ENCODE measurements at places on chromosomes 5 and 9.
A peak's percentile ranks its signal among the peaks of the same experiment; 100 is the strongest.

- no peak for DNase-seq
Measured at GRCh38 chr5:114191441-114191840, 170.4 kb upstream of the KCNN2 start.

- DNase-seq = no peak
Measured at GRCh38 chr9:130954317-130954716, 15.3 kb upstream of the FIBCD1 start.

DNA sequence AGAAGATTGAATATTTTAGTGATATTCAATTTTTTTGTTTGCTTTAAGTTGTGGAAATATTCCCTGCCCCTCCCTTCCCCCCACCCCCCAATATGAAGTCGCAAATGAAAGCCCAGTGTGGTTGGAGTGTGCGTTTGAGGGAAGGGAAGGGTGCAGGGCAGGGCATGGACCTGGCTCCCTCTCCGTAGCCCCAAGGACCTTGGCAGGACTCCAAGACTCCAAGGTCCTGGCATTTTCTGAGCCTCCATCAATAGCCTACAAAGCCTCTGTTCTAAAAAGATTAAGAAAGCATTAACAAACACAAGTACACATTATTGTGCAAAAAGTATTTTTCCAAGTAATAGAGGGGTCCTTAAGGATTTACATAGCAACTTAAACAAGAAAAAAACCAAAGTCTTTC, 38.8 kb upstream of the PTPN3 start:
- no peak for DNase-seq

GRCh38 chr9:108562176-108562575, 293.6 kb downstream of the ACTL7B start:
- no peak for DNase-seq

- no peak for DNase-seq
Measured at GRCh38 chr9:132795511-132796303, 82.4 kb downstream of the AK8 start.

DNA sequence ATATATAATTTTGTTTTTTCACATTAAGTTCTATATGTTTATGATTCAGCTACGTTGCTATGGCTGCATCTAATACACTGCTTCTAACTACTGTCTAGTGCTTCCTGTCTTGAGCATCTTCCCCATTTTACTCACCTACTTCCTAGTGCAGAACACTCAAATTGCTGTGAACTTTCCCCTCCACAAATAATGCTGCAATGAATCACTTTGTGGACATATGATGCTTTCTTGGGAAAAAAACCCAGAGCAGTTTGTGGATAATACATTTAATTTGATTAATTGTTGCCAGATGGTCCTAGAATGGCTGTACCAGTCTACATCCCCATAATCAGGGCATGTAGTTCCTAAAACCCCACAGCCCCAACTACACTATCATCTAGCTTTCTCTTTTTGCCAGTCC, 18.5 kb downstream of the CD180 start:
- no peak for DNase-seq

DNA sequence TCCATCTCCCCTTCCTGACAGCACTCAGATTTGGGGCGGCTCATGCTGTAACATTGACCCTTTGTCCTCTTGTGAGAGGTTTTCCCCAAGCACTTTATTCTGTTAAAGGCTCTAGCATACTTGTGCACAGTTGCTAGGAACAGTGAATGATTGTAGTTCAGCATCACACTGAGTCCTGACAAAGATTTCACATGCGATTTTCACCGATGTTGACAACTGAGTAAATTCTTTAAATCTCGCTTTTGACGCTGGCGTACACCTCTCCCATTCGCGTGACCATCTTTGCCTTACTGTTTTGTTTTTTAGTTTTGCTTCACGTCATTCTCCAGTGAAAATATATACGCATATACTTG, 780 bp downstream of the CDC37L1 start:
- DNase-seq = no peak

GRCh38 chr5:130365956-130366355, 461.7 kb downstream of the CHSY3 start:
- DNase-seq = peak; percentile 3

DNA sequence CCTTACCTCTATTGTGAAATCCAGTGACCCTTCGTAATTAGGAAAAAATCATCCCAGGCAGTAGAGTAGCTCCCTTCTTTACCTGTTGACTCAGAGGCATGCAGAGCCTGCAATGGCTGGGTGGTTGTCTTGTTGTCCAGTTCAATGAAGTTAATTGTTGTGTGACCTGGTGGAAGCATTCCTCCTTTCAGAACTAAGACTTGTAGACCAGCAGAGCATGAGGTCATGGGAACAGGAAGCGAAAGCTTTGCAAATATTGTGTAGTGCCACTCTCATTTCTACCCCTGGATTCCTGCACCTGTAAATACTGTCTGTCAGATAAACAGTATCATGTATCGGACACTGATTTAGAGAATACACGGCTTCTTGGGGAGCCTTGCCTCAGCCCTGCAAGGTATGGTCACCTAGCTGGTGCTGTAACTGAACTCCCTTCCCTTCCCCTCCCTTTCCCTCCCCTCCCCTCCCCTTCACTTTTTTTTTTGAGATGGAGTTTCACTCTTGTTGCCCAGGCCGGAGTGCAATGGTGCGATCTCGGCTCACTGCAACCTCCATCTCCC, 5.7 kb upstream of the PRXL2C start:
- DNase-seq = no peak

DNA sequence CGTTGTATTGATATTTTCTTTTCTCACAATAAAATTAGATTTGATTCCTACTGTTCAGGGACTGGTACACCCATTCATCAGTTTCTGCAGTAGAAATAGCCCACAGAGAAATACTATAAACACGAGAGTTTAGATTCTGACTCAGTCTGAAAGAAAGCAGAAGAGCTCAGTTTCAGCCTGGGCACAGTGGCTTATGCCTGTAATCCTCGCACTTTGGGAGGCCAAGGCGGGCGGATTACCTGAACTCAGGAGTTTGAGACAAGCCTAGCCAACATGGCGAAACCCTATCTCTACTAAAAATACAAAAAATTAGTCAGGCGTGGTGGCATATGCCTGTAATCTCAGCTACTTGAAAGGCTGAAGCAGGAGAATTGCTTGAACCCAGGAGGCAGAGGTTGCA, 8.6 kb downstream of the ITK start:
- DNase-seq = no peak

- DNase-seq = peak; percentile 89
Measured at GRCh38 chr5:150595466-150596031, 44.9 kb upstream of the SYNPO start.

DNA sequence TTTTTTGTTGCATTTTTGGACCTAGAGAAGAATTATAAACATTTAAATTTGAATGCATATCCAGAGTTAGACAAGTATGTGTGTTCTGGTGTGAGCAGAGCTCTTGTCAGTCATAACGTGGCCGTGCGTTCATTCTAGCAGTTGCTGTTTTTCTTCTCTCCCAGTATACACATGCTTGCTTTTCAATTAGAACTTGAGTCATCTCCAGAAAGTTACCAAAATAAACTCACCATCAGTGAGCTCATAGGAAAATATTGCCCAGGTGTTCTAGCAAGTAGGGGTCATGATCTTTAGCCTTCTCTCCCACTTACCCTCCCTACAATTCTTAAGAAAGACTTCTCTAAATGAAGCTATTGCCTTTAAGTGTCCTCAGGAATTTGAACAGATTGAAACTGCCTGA, 247.5 kb upstream of the TUT7 start:
- DNase-seq = no peak

DNA sequence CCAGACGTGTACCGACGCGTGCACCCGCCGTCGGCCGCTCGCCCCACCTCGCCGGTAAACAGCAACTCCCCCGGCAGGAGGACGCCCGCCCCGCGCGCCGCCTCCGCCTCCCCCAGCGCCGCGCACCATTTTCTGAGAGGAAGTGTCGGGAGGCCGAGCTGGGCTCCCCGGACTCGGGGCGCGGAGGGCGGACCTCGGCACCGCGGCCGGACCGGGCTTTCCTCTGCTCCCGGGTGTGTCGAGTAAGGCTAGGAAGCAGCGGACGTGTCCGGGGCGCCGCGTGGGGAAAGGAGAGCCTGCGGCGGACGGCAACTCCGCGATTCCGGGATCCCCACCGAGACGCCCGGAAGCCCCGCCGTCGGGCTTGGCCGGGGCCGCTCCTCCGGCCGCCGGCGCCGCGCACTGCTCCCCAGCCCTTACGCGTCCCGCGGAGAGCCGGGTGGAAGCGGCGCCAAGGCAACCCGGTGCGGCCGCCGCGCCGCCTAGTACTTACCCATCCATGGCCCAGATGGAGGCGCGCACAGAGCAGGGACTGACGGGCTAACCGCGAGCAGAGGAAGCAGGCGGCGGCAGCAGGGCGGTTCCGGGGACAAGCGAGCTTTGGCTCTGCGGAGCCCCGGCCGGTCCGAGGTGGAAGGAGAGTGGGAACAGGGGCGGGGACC, at the start of gene PTBP3:
Gene PTBP3 (minus strand): TSS at position 643 of the 662 bp plus-strand sequence. CDS start 35,754 bp downstream, outside the sequence.
- DNase-seq = peak; percentile 19

DNA sequence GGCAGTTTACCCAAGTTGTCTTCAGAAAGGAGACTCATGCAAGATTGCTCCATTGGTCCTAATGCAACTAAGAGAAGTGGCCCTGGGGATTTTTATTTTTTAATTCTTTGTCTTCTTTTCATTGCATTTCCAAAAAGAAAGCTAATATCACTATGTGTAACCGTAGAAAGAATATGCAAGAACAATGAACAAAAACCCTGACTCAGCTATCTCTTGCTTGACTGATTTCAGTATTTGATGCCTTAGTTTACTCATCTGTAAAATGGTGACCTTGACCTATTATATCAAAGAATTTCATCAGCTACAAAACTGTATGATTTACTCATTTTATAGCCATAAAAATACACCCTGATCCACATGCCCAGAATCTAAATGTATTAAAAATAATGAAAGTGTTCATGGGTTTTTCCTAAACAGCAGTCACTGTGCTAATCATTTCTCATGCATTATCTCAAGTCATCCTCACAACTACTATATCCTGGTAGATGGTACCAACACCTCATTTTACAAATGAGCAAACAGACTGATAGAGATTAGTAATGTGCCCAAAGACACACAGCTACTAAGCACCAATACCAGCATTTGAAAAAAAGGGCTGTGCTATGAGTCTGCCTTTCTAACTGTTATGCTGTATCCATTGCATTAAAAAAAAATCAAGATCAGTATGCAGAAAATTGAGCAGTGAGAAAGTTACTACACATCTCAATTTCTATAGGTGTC, 185.7 kb downstream of the MLLT3 start:
- DNase-seq = no peak

GRCh38 chr5:54663866-54664265, 146.3 kb downstream of the SNX18 start:
- DNase-seq = no peak

GRCh38 chr5:93403141-93403928, 177.7 kb downstream of the NR2F1-AS1 start:
- DNase-seq = no peak

DNA sequence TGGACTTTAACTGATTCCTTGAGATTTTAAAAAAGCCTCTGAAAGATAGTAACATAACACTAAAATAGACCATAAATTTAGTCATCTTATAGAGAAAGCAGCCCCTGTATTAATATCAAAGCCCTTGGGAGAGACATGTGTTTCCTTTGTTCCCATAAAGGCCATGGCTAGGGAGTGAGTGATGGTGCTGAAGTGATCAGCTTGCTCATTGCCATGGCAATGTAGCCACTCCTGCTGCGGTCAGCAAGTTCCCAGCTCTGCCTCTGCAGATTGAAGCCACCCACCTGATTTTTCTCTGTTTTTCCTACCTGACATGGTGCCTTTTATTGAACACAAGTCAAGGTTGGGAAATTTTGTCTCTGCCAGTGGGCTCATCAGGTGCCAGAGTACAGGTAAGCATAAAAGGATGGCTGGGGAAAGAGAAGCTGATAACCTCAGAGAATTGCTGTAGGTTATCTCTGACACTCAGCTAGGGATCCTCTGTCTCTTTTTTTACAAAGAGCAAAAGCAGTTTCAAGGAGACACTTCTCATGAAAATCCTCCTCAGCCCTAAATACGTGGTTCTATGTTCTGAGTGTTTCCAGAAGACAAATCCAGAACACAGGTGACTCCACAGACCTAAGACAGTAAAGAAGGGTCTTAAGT, 296.3 kb upstream of the NMUR2 start:
- no peak for DNase-seq

DNA sequence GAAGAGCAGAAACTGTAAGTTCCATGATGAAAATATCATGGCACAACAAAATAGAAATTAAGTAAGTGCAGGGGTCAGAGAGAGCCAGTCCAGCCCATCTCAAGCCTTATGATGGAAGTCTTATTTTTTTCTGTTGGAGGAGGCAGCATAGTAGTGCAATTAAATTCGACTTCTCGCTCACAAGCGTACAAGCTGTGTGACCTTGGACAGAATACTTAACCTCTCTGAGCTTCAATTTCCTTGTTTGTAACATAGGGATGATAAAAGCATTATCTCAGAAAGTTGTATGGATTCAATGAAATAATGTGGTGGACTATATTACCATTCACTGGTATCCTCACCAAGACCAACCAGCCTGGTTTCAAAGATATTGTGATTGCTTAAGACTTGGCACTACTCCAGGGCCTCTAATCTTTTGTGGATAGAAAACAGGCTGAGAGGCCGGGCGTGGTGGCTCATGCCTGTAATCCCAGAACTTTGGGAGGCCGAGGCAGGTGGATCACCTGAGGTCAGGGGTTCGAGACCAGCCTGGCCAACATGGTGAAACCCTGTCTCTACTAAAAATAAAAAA, 26.8 kb upstream of the MVB12B start:
- no peak for DNase-seq

DNA sequence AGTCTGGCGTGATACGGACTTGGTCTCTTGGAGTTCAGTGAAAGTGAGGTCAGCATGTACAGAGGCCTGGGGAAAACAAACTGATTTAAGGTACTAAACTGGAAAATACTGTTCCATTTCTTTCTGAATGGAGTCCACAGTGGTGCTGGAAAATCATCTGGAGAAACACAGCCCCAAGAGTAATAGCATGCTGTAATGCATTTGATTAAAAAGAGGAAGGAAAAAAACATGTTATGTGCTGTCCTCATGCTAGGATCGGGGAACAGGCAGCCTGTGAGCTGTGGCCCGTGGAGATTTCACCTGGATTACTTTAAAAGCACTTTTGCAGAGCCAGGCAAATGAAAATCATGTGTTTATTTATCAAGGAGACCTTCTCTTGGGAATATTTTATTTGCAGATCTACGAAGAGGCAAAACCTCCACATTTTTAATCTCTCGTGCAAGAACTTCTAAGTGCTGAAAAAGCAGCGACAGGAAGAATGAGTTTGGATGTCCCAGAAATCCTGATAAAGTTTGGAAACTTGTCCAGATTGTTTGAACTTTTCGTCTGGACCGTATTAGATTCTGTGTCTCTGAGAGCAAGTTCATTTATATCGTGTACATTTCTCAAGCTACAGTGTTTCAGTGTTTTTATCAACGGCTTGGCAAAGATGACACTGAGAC, 228.8 kb downstream of the GAS1 start:
- no peak for DNase-seq

GRCh38 chr5:148953711-148954110, 109.2 kb downstream of the SH3TC2 start:
- no peak for DNase-seq
